ENCODE measurements at places on chromosomes 7 and 10. TPM values are rescaled to one million over a fixed set of nuclear protein-coding genes. Genes with fewer than 3 reads are reported as not detected.

- no peak for DNase-seq
Observed at GRCh38 chr10:17171141-17171641, 30.3 kb downstream of the TRDMT1 start.

DNA sequence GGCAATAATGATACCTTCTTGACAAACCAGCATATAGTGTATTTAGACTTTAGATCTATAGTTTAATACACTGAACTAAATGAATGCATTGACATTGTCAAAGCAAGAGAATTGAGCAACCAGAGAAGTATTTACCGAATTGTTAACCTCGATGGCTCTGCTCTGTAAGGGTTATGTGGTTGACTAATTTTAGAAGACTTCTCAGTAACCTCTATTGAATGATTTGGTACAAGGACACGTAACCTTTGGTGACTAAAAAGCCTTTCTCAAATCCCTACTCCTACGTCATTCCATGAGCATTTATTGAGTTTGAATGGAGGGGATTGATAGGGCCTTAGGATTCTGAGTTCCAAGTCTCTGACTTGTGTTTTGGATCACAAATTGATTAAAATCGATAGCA, 67.6 kb downstream of the MDFIC start:
- no peak for DNase-seq

TSPAN13 gene
- total RNA-seq: 97.7 TPM

PRKAR2B gene
- 9.6 TPM for total RNA-seq

CREB5 gene
- total RNA-seq: 2.4 TPM

- no peak for DNase-seq
Observed at GRCh38 chr7:5470816-5471215, 47.2 kb upstream of the TNRC18 start.

DNA sequence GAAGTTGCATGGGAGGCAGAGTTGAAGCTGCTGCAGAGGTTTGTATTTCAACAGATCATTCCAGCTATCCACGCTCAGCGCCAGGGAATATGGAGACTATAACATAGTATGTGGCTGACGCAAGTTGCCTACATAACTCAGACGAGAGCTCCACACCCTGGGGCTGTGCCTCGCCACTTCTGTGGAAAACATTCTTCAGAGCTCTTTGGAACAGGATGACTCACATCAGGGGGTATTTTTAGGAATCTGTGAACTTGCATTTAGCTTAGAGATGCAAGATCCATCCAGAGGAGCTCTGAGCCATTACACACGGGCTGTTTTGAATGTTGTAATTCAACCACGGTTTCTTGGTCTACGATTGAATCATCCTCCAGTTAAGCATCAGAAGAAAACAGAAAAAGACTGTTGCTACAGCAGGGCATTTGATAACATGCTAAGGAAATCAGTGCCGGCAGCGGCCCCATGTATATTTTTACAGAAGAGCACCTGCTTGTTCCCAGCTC, 481.5 kb upstream of the AKR1E2 start:
- no peak for DNase-seq

DNA sequence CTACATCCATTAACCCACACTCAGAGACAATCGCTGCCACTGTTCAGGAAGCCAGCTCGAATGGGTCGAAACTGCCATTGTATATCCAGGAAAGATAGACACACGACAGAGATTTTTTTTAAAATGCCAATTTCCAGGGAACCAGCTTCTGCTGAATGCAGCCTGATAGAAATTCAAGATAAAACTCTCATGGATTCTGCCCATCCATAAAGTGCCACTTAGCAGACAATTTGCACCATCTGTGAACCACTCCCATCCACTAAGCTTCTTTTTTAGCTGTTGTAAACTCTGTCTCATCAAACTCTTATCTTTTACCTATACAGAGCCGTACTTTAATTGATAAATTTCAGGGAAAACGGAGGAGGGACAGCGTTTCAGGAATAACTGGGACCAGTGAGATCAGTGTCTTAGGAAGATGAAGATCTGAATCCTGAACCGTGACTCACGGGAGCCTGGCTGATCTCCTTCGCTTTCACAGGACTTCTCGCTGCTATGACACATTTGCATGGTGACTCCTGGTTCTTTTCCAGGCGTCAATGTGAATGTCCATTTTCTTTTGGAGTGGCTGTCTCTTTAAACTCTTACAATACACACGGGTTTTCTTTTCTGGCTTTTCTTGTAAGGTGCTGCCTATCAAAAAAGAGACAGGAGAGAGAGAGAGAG, 103.4 kb downstream of the FAM204A start:
- DNase-seq: no peak

- DNase-seq: no peak
Observed at GRCh38 chr7:88244258-88244657, 24.4 kb upstream of the SRI start.

DNA sequence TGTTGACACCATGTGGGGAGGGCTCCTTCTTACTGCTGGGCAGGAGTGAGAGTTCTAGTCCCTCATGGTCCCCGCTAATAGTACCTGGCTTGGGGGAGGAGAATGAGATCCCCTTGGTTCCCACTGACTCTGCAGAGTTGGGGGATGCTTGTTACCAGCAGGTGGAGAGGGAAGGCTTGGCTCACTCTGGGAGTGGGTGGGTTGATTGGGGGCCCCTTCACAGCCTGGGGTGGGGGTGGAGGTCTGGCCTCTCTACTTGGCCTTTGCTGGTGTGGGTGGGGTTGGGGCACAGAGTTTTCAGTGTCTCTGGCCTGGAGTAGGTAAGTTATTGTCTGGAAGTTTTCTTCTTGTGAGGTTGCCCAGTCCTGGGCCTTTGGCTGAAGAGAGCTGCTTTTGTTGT, 31.9 kb downstream of the ADCY1 start:
- no peak for DNase-seq

- DNase-seq: peak; percentile 51
Observed at GRCh38 chr7:32658034-32658433, 162.7 kb downstream of the AVL9 start.

GRCh38 chr7:140702774-140703173, 6.3 kb downstream of the NDUFB2 start:
- no peak for DNase-seq

DNA sequence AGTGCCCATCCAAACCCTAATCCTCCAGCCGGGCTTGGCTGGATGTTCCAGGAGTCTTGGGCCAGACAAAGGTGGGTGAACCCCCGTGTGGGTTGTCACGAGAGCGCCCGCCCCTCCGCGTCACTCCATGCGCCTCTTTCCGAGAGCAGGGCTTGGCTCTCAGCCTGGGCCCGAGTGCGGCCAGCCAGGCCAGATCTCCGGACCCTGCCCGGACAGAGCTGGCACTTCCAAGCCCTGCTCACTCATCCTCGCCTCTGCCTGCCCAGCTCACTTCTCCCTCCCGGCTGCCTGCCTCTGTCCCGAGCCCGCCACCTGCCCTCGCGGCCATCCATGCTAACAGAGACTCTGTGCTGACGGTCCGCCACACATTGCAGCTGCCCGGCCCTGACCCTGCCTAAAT, 34.6 kb downstream of the AGAP3 start:
- DNase-seq: no peak

DNA sequence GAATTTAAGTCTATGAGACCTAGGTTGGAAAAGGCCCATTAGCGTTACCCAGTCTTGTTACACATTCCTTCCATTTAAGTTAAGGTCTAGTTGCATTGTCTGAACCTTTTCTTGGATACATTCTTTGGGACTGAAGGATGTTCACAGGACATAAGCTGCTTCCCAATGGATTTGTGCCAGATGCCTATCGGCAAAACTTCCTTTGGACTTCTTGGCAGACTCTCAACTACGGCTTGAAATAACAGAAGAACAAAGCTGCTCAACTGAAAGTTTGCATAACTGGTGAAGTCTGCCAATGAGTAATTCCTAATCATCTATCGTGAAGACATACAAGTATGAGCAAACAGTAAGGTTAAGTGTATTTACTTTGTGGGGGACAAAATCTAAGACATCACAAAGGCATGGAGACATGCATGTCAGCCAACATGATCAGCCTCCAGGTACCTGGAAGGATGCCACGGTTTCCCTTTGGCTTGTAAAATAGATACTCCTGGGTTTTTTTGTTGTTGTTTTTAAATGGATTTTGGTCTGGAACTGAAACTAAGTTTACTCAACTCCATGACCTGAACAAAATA, 35.4 kb downstream of the MALSU1 start:
- peak; percentile 12 for DNase-seq

- DNase-seq: no peak
Observed at GRCh38 chr7:135828604-135829003, 80.0 kb upstream of the FAM180A start.

DNA sequence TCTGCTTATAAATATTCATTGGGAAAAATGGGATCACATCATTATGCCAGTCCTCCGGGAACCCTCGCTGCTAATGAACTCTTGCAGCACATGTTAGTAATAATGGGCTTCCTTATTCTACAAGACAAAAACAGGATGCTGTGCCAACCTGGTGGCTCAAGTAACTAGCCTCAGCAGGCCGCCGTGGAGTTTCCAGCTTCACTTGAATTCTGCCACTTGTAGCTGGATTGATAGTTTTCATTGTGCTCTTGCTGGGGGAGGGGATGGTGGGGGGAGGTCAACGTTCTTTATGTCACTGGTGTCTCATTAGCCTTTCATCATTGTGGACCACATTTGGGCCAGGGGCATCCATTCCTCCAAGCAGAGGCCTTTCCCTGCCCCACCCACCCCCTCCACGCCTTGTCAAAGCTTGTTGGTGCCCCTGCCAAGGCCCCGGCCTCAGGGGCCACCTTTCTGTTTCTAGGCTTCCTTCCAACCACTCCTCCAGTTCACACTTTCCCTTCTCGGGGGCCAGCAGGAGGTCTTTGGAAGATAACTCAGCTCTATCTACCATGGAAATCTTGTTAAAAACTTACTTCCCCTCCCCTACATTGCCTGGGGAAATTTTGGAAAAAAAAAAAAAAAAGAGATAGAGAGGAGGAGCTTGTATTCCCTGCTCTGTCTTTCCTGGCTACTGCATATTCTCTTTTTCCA, 153.9 kb downstream of the BMPER start:
- no peak for DNase-seq

ABCC2 gene
- 0.89 TPM for total RNA-seq

DNA sequence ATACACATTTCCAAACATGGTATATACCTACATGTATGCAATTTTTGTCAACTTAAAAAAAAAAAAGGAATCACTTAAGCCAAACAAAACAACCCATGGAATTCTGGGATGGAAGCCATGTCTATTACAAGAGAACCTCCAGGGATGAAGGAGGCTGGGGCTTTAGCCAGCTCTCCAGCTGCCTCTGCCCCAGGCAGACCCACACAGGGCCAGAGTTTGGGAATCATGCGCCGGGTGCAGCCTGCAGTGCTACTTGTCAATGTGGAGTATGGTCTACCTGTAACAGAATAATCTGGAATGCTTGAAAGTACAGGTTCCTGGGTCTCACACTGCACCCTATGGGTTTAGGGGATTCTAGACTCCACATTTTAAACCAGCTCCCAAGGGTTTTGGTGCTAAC, 10.8 kb downstream of the ATP6V0E2 start:
- DNase-seq: no peak

CCNJ gene
- 5.9 TPM for total RNA-seq

DNA sequence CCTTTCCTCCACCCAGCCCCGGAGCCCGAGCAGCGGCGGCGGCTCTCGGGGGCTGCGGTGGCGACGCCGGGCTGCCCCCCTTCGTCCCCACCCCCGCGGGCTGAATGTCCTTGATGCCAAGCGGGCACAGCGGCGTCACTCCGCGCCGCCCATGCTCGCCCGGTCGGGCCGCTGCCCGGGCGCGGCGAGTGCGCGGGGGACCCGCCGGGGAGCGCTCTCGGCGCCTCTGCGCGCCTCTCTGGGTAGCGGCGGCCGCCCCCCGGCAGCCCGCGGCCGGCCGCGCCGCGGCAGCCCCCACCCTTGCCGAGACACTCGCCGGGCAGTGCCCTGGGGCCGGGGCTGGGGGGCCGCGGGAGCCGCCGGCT, 433 bp upstream of the PLXNA4 start:
- DNase-seq: no peak

SLIT1 gene
- total RNA-seq: 0.25 TPM

- peak; percentile 31 for DNase-seq
Observed at GRCh38 chr7:131124001-131124629, 203.6 kb upstream of the MKLN1 start.

PPIA gene
- 1,049 TPM for total RNA-seq

GRCh38 chr7:106795877-106796231, 69.2 kb upstream of the PIK3CG start:
- no peak for DNase-seq

GRCh38 chr7:24587853-24588252, 14.6 kb downstream of the PALS2 start:
- DNase-seq: no peak

- DNase-seq: no peak
Observed at GRCh38 chr7:151885202-151885580, 8.3 kb upstream of the PRKAG2 start.

GIMAP4 gene
- 8.4 TPM for total RNA-seq

All from left colon (tissue), 2 donors.